ENCODE measurements at places on chromosomes 11 and 22.

DNA sequence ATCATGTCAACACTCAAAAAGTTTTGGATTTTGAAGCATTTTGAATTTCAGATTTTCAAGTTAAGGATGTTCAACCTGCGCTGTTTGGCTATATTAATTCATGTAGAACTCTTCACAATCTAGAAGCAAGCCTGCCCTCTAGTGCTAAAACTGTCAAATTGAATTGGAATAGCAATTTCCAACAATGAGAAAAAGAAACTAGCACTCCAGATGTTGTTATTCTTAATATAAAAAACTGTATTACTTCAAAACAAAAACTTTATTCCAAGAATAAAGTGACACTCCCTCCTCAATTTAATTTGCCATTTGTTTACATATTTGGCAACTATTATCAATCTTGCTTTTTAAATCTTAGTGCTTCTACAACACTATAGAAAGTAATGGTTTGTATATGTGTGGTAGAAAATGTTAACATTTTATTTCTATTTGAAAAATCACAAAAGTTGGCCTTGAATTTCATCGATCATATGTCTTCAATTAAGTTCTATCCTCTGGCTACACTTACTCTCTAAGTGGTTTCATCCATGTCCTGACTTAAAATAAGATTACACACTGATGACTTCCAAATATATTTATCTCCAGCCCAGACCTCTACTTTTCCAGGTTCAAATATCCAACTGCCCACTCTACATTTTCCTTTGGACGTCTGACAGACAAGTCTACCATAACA, 36.6 kb downstream of the DCUN1D5 start:
- no peak overlapping the region for H3K4me3 ChIP-seq
- H3K4me1 ChIP-seq, result peaks cover 13% of the 10 kb centered on the region
- no peak overlapping the region for H3K27ac ChIP-seq

DNA sequence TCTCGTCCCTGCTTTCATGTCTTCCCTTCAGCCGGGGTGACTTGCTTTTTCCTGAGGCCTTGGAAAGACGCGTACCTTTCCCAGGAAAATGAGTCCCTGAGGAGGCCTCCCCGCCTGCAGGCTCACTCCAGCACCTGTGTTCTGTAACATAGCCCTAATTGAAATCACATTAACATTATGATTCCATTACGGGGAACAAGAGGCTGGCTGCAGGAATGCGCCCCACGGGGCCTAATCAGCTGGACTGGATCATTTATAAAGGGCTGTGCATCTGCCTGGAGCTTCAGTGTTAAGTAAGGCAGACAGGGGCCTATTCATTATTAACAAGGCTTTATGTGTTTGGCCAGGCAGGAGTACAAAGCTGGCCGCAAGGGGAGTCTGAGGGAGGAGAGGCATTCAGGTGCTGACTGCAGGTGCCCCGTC, 41.9 kb upstream of the TSPAN18 start:
- H3K27me3 ChIP-seq, result no peaks in the 10 kb centered on the region
- no peak for DNase-seq
- H3K36me3 ChIP-seq, result peaks cover 7% of the 10 kb centered on the region
- H3K4me1 ChIP-seq, result peaks cover 48% of the 10 kb centered on the region
- H3K27ac ChIP-seq, result no peak overlapping the region

- no peak for DNase-seq
- H3K27me3 ChIP-seq, result no peaks in the 10 kb centered on the region
- H3K27ac ChIP-seq, result no peak overlapping the region
- peaks cover 13% of the 10 kb centered on the region for H3K36me3 ChIP-seq
- peaks cover 9% of the 10 kb centered on the region for H3K4me1 ChIP-seq
- no peak overlapping the region for H3K4me3 ChIP-seq
Observed at GRCh38 chr11:57316017-57316416, 8.7 kb downstream of the TNKS1BP1 start.

DNA sequence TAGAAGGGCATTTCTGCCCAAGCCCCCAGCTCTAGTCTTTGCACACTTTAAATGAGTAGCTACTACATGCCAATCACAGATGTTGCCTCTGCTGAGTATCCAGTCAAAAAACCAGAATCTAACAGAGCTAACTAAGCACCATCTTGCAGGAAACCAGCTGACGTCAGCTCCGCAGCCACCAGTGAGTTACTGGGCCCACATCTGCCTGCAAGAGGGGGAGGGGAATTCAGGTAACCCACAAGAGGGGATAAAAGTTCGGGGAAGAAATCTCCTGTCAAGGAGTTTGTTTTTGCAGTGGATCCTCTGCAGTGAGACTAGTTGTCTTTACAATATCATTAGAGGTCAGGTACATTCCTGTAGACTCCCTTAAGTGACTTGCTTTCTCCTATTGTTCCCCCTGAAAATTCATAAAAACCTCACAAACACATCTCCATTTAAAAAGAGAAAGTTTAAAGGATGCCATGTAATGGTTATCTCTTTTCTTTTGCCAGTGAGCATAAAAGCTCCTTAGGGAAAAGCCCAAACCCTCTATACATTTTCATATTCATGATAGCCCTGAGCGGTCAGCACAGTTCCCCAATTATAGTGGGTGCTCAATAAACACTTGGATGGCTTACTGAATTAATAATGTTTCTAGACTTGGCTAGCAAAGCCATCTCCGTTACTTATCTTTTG, 9.3 kb downstream of the CD44 start:
- no peak for DNase-seq
- H3K4me3 ChIP-seq, result peak overlapping the region; percentile 70
- H3K27me3 ChIP-seq, result no peaks in the 10 kb centered on the region

DNA sequence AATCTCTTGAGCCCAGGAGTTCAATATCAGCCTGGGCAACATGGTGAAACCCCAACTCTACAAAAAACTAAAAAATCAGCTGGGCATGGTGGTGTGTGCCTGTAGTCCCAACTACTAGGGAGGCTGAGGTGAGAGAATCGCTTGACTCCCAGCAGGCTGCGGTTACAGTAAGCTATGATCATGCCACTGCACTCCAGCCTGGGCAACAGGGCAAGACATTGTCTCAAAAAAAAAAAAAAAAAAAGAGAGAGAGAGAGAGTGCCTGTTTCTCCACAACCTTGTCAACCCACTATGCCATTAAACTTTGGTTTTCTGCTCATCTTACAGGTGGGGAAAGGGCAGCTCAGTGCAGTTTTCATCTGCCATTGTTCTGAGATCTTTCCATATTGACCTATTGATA, 5.1 kb downstream of the FOLR3 start:
- peaks cover 34% of the 10 kb centered on the region for H3K4me1 ChIP-seq
- no peaks in the 10 kb centered on the region for H3K36me3 ChIP-seq
- H3K4me3 ChIP-seq, result no peak overlapping the region
- DNase-seq, result no peak

DNA sequence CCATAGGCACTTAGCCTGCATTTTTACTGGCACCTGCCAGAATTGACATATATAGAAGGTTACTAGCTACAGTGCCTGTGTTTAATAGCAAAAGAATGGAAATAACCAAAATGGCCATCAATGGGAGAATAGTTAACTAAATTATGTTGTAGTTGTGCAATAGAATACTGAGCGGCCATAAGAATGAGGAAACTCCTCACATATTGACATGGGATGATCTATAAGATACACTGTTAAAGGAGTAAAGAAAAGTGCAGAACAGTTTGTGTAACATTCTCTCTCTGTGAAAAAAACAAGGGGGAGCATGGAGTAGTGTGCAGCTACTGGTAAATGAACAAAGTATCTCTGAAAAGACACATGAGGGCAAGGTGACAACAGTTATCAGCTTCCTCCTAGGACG, 21.5 kb downstream of the ARAP1 start:
- H3K27me3 ChIP-seq, result no peaks in the 10 kb centered on the region
- peaks cover 16% of the 10 kb centered on the region for H3K36me3 ChIP-seq
- H3K4me1 ChIP-seq, result peaks cover 9% of the 10 kb centered on the region
- no peak for DNase-seq

DNA sequence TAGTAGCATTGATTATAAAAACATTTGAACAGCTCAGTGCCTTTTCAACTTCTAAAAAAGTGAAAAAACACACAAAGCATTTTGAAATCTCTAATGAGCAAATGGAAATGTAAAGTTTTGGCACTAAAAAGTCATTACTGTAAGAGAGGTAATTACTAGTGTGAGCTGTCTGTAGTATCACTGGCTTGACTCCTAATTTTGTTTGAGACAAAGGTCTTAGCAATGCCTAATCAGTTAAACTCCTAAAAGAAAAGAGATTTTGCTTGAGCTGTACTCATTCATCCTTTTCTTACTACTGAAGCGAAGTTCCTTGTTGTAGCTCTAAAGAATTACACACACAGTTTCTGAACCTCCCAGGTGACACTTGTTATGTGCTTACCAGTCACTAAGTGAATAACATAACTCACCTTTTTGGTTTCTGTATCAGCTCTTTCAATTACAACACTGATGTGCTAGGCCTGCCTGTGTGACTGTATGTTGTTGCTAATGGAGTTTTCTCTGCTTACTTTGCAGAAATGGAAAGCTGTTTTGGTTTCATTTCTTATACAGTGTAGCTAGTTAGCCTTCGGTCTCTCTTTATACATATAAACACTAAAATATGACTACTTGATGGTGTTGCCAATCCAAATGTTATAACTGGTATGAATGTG, 924.4 kb upstream of the TENM4 start:
- no peaks in the 10 kb centered on the region for H3K36me3 ChIP-seq
- no peak overlapping the region for H3K27ac ChIP-seq
- H3K4me3 ChIP-seq, result no peak overlapping the region
- no peaks in the 10 kb centered on the region for H3K27me3 ChIP-seq
- no peaks in the 10 kb centered on the region for H3K4me1 ChIP-seq

Data from activated T-helper 1 cell treated with anti-CD3 and anti-CD28 coated beads, Interleukin-12 subunit alpha, Interleukin-12 subunit beta, Interleukin-2, Interleukin-4 antibody, amounts not matched to agents 30 ng/mL and 10 ng/mL and 1 ng/mL, durations not matched to agents 14 hours and 24 hours and 36 hours (primary cell).